NCI-H2107 (cell line): ENCODE measurements at places on chromosomes 3 and 15.
A peak's percentile ranks its signal among the peaks of the same experiment; 100 is the strongest.

DNA sequence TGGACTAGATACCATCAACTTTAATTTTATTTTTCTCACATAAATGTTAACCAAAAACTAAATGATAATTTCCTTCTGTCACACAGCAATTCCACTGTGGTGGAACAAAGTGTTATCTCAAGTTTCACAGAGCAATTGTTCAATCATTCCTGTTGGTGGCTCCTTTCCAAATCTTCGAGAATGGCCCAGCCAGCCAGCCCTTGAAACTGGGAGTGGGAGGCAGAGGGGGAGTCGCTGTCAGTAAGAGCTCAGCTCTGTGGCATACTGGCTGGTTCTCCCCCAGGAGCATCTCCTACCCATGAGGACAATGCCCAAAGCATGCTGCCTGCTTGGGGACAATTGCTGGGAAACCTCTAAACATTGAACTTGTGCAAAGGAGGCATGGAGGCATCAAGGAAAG, 47.7 kb downstream of the MECOM start:
- DNase-seq: peak; percentile 78

GRCh38 chr3:179450901-179451264, 387 bp downstream of the GNB4 start:
- DNase-seq: no peak

DNA sequence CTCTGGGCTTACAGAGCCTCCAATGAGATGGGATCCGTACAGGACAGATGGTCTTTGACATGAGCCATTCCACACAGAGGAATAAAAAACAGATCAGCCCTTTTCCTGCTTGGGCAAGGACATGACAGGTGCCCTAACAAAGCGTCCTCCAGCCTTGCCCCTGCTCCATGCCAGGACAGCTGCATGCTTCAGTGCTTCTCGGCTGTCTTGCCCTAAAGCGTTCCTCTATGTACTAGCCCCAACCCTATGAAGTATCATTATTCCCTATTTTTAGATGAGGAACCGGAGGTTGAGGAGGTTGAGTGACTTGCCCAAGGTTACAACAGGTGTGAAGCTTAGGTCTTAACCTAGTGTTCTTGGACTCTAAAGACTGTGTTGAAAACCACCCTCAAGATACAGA, 10.5 kb downstream of the POMGNT2 start:
- DNase-seq: no peak

DNA sequence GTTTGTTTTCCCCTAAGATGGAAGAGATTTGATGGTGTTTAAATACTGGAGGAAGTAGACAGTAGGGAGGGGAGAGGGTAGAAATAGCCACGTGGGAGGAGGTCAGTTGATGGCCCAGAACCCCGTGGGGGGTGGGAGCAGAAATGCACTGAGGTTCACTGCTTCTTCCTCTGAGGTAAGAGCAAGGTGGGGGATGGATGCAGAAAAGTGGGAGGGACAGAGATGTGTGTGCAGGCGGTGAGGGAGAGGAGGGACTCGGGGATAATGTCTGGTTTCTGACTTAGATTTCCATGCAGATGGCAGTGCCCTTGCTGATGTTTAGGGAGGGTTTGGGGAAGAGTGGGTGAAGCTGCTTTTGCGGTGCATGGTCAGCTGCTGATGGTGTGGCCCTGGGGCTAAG, 102.9 kb downstream of the ARNT2 start:
- DNase-seq: no peak

- DNase-seq: no peak
These were observed 12.8 kb downstream of the CFAP100 start for GRCh38 chr3:126407412-126408044.
